ENCODE measurements at places on chromosomes 1 and 21.

DNA sequence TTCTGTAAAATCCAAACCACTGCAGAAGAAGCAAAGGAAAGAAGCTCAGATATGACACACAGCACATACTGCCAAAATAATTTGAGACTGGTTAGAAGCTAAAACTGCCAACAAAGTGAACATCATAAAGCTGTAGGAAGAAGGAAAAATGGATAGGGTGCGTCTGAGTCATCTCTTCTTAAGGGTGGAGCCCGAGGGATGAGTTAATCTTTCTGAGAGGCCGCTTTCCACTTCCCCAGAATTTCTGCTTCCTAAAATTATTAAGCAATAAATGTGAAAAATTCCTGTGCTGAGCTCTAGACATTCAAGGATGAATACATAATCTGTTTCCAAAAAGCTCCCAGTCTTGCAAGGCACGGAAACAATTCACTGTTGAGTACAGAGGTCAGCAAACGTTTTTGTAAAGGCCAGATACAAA lies 20.1 kb downstream of the PPT1 start:
- DNase-seq = no peak

GRCh38 chr1:162720996-162721395 lies 69.5 kb upstream of the HSD17B7 start:
- DNase-seq = no peak

GRCh38 chr1:117146575-117147340 lies 25.2 kb upstream of the TRIM45 start:
- DNase-seq = no peak

DNA sequence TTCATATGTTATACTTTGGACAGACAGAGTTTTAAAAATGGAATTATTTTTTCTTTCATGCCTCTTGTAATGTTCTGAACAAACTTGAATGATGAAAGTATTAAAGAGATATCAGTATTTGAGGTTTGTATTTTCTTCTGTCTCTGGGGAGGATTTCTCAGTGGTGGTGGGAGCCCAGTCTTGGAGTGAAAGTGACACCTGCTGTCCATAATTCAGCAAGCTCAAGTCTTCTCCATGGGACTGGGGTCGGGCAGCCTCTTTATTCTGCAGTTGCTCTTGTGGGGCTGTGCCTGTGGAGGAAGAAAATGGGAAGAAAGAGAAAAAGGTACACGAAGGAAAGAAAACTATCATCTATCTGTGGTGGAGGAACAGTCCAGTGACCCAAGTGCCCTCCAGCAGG lies 56.1 kb downstream of the SMYD2 start:
- DNase-seq = no peak

- DNase-seq = no peak
These were observed 226.9 kb upstream of the NRIP1 start for GRCh38 chr21:15291621-15292266.

- DNase-seq = no peak
These were observed 134.2 kb downstream of the DNAH14 start for GRCh38 chr1:225063722-225064121.

GRCh38 chr1:178629252-178630154 lies 95.5 kb upstream of the RALGPS2 start:
- peak; percentile 52 for DNase-seq

DNA sequence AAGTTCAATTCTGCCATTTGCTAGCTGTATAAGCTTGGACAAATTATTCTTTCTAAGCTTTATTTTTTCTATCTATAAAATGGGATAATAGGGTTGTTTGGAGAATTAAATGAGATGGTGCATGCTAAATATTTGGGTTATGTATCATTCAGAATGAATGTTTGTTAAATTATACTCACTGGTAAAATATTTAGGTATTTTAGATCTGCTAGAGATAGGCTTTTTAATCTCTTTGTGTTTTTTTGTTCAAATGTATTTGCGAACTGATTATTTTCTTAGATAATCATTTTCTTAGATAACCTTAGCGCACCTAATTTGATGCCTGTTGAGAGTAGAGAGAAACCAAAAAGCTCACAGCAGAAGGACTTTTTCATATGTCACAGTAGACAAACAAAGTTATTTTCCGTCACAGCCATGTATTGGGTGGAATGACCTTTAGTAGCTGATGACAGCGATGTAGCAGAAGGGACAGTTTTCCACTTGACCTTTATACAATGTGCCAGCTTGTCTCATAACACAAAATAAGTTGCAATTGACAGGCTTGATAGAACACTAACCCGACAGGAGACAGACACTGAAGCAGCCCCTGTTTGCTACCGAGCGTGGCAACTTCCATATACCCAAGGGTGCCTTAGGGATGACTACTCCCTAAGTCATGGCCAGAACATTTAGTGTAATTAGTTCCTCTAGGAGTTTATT lies 93.0 kb downstream of the DISC1 start:
- no peak for DNase-seq

GRCh38 chr1:41427916-41428737 lies 56.4 kb downstream of the EDN2 start:
- DNase-seq = no peak

DNA sequence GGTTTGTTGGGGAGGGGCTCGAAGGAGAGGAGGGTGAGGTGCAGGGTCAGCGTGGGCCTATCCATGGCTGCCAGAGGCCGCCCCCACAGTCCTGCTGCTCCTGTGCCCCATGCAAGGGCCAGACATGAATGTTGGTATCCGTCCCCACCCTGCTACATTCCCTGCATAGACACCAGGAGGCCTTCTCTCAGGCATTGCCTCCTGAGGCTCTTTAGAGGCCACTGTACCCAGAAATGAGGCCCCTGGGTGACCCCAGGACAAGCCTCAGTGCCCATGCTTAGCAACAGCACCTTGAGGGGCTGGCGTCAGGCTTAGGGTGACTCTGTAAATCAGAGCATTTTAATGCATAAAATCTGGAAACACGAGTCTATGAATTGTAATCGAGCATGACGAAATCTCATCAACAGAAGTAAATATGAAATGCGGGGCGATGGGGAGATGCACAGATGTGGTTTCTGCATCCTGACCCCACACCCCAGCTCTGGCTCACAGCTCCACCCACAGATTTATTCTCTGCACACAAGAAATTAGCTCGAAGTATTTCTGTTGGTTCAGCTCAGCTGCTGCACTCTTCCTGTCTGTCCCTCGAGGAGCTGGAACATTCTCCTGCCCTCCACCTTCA lies 124.0 kb upstream of the CSF3R start:
- DNase-seq = no peak

DNA sequence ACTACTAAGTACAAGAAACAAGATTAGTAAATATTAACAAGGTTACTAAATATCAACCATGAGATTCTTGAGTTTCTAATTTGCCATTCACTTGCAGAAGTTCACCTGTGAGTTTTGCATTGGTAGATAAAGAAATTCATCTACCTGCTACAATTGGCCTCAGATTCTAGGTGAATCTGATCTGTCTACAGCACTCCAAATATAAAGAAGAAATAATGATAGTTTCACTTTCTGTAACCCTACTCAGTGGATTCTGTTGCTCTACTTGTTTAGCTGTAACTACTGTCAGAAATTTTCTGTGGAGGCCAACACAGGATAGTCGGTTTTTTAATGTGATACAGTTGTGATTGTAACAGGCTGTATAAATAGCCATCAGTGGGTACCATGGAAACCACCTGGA lies 118.6 kb downstream of the NR5A2 start:
- DNase-seq = no peak

DNA sequence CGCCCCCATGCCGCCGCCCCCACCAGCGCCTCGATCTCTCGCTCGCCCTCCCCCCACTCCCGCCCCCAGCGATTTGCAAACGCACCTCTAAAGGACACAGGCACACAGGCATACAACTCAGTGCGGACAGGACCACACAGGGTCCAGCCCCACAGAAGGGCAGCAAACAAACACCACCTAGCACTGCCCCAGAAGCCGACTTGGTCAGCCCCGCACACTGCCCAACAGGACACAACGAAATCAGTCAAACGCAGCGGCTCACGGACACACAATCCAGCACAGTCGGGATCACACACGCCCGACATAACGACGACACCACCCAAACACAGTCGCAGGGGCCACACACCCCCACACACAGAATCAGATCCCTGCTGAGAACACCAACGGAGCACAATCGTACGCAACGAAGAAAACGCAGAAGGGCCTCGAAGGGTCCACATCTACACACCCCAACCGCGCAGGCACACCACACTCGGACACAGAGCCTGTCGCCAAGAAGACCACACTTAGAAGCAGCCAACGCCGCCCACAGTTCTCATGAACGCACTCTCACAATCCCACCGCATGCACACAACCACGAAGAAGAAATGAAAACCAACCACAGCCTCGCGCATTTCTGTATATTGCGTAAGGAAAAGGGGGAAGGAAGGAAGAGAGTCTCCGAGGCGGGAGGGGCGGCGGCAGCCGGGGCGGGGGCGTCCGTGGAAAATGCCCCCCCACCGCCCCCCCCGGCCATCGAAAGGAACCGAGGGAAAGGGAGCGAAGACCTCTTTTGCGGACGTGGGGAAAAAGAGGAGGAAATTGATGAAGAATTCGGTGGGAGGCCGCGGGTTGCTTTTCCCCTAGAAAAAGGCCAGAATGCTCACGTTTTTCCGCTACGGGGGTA lies 481 bp downstream of the TAL1 start:
- DNase-seq = no peak

- no peak for DNase-seq
These were observed 131.6 kb downstream of the DMRTB1 start for GRCh38 chr1:53590531-53591515.

DNA sequence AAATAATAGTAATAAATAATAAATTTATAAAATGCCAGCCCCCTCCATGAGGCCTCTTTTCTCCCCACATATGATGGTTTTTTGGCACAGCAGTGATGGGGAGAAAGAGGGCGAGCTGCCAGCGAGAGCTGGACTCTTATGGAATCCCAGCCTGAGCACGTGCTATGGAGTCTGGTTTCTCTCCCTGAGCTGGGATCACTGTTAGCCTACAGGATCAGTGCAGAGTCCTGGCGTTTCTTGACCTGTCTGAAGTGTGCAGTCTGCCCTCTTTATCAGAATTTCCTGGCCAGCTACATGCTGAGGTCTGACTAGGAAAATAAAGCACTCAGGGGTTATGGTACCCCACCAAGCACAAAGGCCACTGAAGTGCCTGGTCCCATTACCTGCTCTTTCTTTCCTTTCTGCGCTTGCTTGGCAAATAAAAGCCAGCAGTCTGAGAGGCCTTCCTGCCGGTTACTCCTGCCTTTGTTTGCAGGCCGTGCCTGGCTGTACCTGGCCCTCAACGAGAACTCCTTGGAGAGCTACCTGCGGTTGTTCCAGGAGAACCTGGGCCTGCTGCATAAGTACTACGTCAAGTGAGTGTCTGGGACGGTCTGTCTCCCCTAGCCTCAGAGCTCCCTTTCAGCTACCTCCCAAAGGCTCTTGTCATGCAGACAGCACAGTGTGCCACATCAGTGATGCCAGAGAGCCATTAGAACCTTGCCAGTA lies 18.5 kb upstream of the SLC25A34 start:
- DNase-seq = no peak
